ENCODE measurements at places on chromosomes 7 and 10.

GRCh38 chr10:87523731-87524130, 19.0 kb downstream of the MINPP1 start:
- H3K4me1 ChIP-seq: peaks cover 2% of the 10 kb centered on the region
- no peaks in the 10 kb centered on the region for H3K27me3 ChIP-seq
- no peak overlapping the region for H3K4me3 ChIP-seq
- H3K27ac ChIP-seq: peak overlapping the region; percentile 33
- no peak for DNase-seq

DNA sequence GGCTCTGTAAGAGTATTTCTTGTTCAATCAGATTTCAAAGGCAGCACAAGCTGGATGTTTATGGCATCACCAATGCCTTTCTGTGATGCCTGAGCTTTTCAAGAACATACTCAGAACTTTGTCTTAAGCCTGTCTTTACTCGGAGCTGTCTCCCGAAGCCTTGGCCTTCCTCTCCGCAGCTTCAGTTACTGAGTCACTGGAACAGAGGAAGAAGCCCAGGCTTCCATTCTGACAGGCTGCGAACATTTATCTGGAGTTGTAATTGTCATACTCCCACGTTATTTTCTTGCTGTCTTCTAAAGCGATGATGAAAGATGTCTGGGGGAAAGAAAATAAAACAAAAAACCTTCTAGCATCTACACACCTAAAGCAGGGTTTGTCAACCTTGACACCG, 43.9 kb downstream of the GRK5 start:
- no peaks in the 10 kb centered on the region for H3K27me3 ChIP-seq
- no peaks in the 10 kb centered on the region for H3K36me3 ChIP-seq
- peaks cover 89% of the 10 kb centered on the region for H3K4me1 ChIP-seq
- DNase-seq: no peak
- H3K27ac ChIP-seq: peak overlapping the region; percentile 92

GRCh38 chr7:98869027-98869596, 702 bp downstream of the TMEM130 start:
- DNase-seq: no peak
- H3K4me3 ChIP-seq: peak overlapping the region; percentile 79
- H3K27me3 ChIP-seq: no peaks in the 10 kb centered on the region

- no peak overlapping the region for H3K27ac ChIP-seq
- peaks cover 4% of the 10 kb centered on the region for H3K36me3 ChIP-seq
- H3K4me1 ChIP-seq: peaks cover 11% of the 10 kb centered on the region
- no peak overlapping the region for H3K4me3 ChIP-seq
These were observed 2.6 kb downstream of the PSMG3 start for GRCh38 chr7:1567049-1567771.

GRCh38 chr7:22601812-22602565, 102.0 kb upstream of the STEAP1B start:
- H3K27ac ChIP-seq: no peak overlapping the region
- no peaks in the 10 kb centered on the region for H3K27me3 ChIP-seq
- H3K36me3 ChIP-seq: no peaks in the 10 kb centered on the region
- H3K4me3 ChIP-seq: no peak overlapping the region
- DNase-seq: no peak
- peaks cover 6% of the 10 kb centered on the region for H3K4me1 ChIP-seq

DNA sequence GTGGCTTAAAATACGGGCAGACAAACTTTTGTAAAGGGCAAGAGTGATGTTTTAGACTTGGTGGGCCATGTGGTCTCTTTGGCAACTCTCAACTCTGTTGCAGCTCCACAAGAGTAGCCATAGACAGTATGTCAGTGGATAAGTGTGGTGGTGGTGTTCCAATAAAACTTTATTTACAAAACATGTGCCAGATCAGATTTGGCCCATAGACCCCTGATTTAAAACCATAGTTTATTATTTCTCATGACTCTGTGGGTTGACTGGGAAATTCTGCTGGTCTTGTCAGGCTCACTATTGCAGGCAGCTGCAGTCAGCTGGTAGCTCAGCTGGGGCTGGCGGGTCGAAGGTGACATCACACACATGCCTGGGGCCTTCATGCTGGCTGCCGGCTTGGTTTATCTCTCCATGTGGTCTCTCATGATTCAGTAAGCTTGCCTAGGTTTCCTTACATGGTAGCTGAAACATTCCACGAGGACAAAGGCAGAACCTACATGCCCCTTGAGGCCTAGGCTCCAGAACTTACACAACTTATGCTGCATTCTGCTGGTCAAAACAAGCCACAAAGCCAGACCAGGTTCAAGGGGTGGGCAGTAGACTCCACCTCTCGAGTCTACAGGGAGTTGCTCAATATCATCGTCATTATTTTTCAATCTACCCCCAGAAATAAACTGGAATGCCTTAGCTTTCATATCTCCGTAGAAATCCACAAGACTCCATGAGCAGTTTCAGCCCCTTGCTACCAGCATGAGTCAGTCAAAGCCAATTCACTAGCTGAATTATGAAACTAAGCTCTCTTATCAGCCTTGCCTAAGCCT, 245.7 kb downstream of the WDR11 start:
- H3K4me3 ChIP-seq: no peak overlapping the region
- no peaks in the 10 kb centered on the region for H3K27me3 ChIP-seq
- no peak overlapping the region for H3K27ac ChIP-seq
- H3K4me1 ChIP-seq: no peaks in the 10 kb centered on the region
- DNase-seq: no peak
- H3K36me3 ChIP-seq: no peaks in the 10 kb centered on the region

GRCh38 chr10:117439243-117439912, 64.1 kb upstream of the PDZD8 start:
- no peaks in the 10 kb centered on the region for H3K36me3 ChIP-seq
- no peak overlapping the region for H3K4me3 ChIP-seq
- H3K27me3 ChIP-seq: no peaks in the 10 kb centered on the region
- DNase-seq: no peak
- no peak overlapping the region for H3K27ac ChIP-seq

- H3K4me1 ChIP-seq: no peaks in the 10 kb centered on the region
- H3K27me3 ChIP-seq: no peaks in the 10 kb centered on the region
- DNase-seq: no peak
- no peak overlapping the region for H3K27ac ChIP-seq
- no peak overlapping the region for H3K4me3 ChIP-seq
- no peaks in the 10 kb centered on the region for H3K36me3 ChIP-seq
These were observed 57.7 kb downstream of the PYROXD2 start for GRCh38 chr10:98357194-98357822.

- H3K4me1 ChIP-seq: no peaks in the 10 kb centered on the region
- no peak overlapping the region for H3K27ac ChIP-seq
- no peak for DNase-seq
- no peaks in the 10 kb centered on the region for H3K36me3 ChIP-seq
- no peak overlapping the region for H3K4me3 ChIP-seq
These were observed 144.7 kb downstream of the SPAG6 start for GRCh38 chr10:22489975-22490374.

DNA sequence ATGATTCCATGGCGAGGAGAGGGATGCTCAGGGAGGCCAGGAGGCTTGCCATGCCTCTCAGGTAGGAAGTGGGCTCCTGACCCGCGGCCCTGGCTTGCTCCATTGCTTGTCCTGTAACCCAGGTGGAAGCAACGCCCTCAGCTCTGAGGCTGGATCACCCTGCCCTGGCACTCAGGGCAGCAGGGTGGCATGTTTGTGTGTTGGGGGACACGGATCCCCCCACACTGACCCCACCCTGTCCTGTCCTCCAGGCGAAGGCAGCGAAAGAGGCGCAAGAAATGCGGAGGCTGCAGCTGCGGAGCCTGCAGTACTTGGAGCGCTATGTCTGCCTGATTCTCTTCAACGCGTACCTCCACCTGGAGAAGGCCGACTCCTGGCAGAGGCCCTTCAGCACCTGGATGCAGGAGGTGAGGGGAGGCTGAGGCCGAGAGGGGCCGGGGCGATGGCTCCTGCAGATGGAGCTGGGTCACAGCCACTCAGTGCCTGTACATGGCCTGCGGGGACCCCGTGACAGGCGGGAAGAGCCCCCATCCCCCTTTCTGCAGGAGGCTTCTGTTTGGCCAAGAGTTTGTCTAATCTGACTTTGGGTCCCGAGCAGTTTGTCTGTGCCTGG, 38.3 kb downstream of the PRF1 start:
- H3K27me3 ChIP-seq: no peaks in the 10 kb centered on the region
- H3K36me3 ChIP-seq: no peaks in the 10 kb centered on the region

DNA sequence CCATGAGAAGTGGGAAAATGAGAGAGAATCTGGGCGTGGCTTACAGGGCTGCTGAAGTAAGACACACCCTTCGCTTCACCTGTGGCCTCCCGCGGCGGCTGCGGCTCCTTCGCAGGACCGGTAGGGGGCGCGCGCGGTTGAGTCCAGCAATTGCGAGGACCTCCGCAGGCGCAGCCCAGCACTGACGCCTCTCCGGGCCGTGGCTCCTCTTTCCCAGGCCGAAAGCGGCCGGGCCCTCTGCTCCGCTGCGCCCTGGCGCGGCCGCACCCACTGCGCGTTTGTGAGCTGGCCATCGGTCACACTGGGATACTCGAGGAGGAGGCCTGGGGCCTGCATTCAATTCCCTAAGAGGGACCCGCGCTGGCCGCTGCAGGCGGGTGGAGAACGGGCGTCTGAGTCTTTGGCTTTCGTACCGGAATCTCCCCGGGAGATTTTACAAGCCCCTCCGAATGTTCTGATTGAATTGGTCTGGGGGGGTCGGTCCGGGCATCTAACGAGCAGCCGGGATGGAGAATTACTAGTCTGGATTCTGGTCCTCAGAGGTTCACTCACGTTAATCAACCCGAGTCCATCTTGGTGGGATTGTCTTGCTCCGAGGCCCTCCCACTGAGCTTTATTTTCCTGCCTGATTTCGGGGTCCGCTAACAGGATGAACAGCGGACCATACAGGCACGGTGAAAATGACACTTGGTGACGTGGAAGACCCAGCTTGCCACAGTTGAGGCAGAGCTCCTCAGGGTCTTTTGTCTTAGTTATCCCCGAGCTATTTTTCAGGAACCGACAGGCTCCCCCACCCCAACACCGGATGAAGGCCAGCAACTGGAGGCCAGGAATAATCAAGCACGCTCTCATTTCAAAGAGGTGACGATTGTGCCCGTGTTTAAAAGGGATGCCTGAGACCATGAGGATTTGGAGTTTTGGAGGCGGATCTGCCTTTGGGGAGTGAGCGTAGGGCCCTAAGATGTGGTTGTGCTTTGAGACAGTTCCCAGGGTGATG, at the start of gene LRRD1:
LRRD1 (minus strand) TSS at position 215 of the 997 bp plus-strand sequence. CDS start 13,940 bp downstream, outside the sequence.
- DNase-seq: peak; percentile 52
- no peaks in the 10 kb centered on the region for H3K27me3 ChIP-seq
- H3K27ac ChIP-seq: peak within 1 kb of the TSS; percentile 58
- H3K4me3 ChIP-seq: peak within 1 kb of the TSS; percentile 74
- no peaks in the 10 kb centered on the region for H3K4me1 ChIP-seq
- H3K36me3 ChIP-seq: no peaks in the 10 kb centered on the region

GRCh38 chr10:42802876-42803275, 20.3 kb downstream of the BMS1 start:
- H3K36me3 ChIP-seq: peaks cover 47% of the 10 kb centered on the region
- H3K27me3 ChIP-seq: no peaks in the 10 kb centered on the region
- DNase-seq: no peak
- no peak overlapping the region for H3K27ac ChIP-seq
- H3K4me1 ChIP-seq: no peaks in the 10 kb centered on the region

DNA sequence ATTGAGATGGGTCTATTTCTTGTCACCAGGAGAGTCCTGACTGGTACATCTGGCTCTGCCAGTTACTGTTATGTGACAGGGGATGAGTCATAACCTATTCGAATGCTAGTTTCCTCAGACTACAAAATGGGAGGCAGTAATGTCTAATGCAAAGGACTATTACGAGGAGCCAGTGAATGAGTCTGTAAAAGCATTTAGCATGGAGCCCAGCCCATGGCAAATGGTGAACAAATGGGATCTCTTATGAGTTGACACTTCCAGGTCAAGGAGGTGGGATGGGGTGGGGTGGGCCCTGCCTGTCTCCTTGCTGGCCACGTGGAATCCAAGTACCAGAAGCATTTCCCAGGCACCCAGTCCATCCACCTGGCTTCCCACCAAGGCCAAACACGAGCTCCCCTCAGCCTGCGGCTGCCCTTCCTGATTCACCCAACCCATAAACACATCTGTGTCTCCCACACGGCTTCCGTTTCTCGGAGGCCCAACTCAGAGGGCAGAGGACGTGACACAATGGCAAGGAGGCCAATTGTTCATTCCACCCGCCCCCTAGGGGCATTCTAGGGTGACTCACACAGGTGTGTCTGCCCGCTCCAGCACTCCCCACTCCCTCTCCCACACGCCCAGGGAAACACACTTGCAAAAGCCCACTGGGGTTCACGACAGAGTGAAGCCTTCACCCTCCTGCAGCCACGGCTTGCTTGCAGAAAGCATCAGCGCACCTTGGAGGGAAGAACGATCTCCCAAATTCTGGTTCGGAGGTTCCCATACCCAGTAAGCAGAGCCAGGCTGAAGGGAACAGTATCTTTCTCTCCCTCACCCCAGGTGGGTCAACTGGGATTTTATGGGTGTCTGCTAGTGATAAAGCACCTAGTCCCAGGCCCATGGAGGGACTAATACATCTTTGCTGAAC, 109.8 kb downstream of the SH3PXD2A start:
- H3K4me3 ChIP-seq: no peak overlapping the region
- DNase-seq: no peak
- H3K27me3 ChIP-seq: no peaks in the 10 kb centered on the region
- H3K36me3 ChIP-seq: no peaks in the 10 kb centered on the region
- no peaks in the 10 kb centered on the region for H3K4me1 ChIP-seq

DNA sequence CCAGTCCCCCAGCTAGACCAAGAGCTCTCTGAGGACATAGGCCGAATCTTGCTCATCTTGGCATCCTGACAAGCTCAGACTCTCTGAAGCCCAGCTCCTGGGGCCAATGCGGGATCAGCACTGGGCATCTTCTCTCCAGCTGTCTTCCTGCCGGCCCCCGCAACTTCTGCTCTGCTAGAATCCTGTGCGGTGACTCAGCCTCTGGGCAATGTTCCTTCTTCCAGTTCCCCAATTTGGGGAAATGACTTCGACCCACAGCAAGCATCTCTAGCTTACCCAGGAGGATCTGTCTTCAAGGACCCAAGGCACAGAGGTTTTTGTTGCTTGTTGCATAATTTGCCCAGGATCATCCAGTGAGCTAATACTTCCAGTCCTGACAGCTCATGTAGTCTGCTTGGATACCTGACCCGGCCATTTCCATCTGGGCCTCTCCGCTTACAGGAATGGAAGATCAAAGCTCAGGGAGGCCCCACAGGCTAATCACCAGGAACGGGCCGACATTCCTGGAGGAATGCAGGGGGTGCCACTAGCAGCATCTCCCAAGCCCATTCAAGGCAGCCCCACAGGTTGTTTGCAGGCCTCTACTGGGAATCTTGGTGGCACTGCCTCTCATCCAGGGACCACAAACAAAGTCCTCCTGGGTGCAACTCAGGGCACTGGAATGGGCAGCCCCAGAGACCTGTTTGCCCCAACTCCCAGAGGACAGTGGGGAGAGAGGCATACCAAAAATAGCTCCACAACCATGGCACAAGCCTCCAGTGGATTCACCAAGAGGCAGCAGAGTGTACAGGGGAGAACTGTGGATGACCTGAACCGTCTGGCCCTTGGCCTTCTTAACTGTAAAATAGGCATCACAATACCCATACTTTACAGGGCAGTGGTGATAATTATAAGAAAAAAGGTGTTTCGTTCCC, 151.9 kb downstream of the NEURL1 start:
- H3K27ac ChIP-seq: peak overlapping the region; percentile 64
- peaks cover 34% of the 10 kb centered on the region for H3K4me1 ChIP-seq
- peak; percentile 73 for DNase-seq
- no peak overlapping the region for H3K4me3 ChIP-seq
- no peaks in the 10 kb centered on the region for H3K27me3 ChIP-seq

- no peak for DNase-seq
- peaks cover 11% of the 10 kb centered on the region for H3K4me1 ChIP-seq
- H3K27ac ChIP-seq: no peak overlapping the region
- H3K36me3 ChIP-seq: no peaks in the 10 kb centered on the region
These were observed 92.4 kb downstream of the KIF20B start for GRCh38 chr10:89793649-89794254.
